ENCODE measurements at places on chromosomes 4 and X. TPM values are rescaled to one million over a fixed set of nuclear protein-coding genes. Genes with fewer than 3 reads are reported as not detected.

Gene USP27X
- polyA plus RNA-seq, result 1.7 TPM

Gene XPNPEP2
- polyA plus RNA-seq, result 0.22 TPM

Gene SERTM2
- not detected for polyA plus RNA-seq

Gene MAGEB2
- not detected for polyA plus RNA-seq

Gene ATP1B4
- not detected for polyA plus RNA-seq

Gene FANCB
- polyA plus RNA-seq, result 0.13 TPM

Gene CXCL11
- polyA plus RNA-seq, result not detected

Gene SYNPO2
- polyA plus RNA-seq, result 27.5 TPM

Gene RAI2
- 18.7 TPM for polyA plus RNA-seq

Gene MSANTD1
- 1.2 TPM for polyA plus RNA-seq

Gene SUPT20HL1
- not detected for polyA plus RNA-seq

DNA sequence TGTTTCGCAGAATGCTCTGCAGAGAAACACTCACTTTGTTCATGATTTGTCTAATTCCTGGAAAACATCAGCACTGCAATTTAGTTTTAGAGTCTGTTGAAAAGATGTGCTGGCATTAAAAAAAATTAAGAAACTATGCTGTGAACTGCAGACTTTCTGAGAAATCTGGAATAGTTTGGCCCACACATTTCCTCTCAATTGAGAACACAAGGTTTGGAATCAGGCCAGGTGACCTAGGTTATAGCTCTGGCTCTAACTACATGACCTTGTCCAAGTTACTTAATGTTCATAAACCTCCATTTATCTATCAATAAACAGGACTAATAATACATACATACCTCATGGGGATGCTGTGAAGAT, 61.4 kb upstream of the ENPEP start:
- DNase-seq, result no peak

GRCh38 chrX:81874807-81875206, 672.9 kb downstream of the SH3BGRL start:
- no peak for DNase-seq

DNA sequence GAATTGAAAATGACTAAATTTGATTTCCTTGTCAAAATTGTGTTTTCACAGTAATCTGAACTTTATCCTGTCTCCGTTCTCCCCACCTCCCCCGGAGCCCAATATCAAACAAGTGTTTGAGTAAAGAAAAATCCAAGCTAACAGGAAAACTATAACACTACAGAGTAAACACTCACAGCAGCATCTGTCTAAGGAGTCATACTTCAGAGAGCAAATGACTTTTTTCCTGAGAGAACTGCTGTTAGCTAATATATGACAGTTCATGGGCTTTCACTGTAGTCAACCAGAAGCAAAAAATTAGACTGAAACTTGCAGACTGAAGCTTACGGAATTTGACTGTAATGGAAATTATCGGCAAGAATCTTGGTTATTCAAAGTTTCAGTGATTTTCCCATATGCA, 321.7 kb downstream of the ANKRD50 start:
- no peak for DNase-seq

DNA sequence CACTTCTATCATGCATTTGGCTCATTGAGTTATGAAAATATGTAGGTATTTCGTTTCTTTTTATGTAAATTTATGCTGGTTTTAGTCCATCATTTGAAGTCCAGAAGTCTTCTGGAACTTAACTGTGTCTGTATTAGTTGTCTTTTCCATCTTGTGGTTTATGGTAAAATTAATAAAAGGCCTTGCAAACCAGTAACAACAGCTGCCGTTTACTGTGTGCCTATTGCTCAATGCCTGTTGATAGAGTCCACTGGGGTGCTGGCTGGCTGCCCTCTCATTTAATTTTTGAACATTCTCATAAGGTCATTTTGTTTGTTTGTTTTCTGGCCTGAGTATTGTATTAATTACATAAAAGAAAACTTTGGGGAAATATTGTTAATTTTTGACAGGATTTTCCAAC, 98.0 kb downstream of the NAA11 start:
- DNase-seq, result peak; percentile 22

GRCh38 chr4:107330916-107331315, 294.8 kb upstream of the DKK2 start:
- no peak for DNase-seq

GRCh38 chrX:1909419-1910206, 294.8 kb downstream of the ASMT start:
- no peak for DNase-seq

GRCh38 chrX:136907621-136908020, 27.1 kb upstream of the RBMX start:
- no peak for DNase-seq

GRCh38 chr4:103757631-103758030, 37.8 kb upstream of the TACR3 start:
- DNase-seq, result no peak

DNA sequence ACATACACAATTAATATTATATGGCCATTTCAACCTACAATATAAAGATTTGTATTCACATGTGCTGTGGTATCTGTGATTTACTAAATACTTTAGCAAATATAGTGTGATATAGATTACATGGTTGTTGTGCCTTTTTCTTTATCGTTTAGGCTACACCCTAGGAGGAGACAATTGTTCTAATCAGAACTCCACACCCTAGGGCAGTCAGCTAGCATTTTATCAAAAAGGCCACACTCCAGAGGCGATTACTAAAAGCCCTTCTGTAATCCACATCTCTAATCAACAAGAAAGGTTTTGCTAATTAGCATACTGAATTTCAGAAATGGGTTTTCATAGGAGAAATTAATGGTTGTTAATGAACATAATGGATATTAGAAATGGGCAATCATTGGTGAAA, 319.5 kb upstream of the NOCT start:
- no peak for DNase-seq

DNA sequence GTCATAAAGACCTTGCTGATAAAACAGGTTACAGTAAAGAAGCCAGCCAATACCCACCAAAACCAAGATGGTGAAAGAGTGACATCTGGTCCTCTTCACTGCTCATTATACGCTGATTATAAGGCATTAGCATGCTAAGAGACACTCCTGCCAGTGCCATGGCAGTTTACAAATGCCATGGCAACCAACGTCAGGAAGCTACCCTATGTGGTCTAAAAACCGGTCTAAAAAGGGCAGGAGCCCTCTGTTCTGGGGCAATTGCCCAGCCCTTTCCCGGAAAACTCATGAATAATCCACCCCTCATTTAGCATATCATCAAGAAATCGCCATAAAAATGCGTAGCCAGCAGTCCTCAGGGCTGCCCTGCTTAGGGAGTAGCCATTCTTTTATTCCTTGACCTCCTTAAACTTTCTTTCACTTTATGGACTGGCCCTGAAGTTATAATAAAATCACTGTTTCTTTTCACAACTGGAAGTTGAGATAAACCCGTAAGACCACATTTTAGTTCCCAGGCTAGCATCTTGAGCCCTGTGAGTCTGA, 260.5 kb upstream of the FAT1 start:
- DNase-seq, result no peak

- no peak for DNase-seq
Measured at GRCh38 chr4:42655269-42655637, 1.7 kb downstream of the ATP8A1 start.

GRCh38 chrX:28180096-28180495, 198.8 kb upstream of the DCAF8L1 start:
- no peak for DNase-seq

DNA sequence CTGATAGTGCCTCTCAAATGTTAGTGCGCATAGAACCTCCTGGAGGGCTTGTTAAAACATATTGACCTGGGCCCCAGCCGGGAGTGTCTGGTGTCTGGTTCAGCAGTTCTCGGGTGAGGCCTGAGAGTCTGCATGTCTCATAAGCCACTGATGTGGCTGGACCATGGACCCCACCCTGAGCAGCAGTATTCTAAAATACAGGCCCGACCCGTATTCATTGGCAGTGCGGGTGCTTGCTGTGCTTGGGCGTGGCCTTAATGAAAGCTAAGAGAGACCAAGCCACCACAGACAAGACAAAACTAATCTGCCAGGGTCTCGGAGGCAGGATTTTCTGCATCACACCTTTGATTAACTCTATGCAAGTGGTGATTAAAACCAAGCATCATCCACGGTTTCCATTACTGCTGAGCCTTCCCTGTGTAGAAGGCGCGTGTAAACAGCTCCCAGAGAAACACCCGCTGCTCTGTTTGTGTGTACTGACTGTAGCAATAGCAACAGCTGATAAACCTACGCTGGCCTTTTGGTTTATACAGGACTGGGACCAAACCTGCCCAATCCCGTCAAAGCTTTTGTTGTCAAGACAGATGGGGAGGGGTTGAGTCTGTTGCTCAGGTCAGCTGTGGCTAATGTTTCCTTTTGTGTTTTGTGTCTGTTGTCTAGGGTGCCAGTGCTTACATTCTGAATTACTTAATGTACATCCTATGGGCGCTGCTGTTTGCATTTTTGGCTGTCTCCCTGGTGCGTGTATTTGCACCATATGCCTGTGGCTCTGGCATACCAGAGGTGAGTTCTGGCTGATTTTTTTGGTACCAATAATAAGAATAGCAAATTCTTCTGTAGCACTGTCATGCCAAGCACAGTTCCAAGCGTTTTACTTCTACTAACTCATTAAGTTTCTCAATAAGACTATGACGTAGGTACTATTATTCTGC, 40.8 kb downstream of the CLCN4 start:
- DNase-seq, result peak; percentile 53

- DNase-seq, result no peak
Measured at GRCh38 chrX:7055386-7056137, 92.0 kb upstream of the STS start.

- no peak for DNase-seq
Measured at GRCh38 chr4:92514627-92515026, 210.9 kb downstream of the GRID2 start.

DNA sequence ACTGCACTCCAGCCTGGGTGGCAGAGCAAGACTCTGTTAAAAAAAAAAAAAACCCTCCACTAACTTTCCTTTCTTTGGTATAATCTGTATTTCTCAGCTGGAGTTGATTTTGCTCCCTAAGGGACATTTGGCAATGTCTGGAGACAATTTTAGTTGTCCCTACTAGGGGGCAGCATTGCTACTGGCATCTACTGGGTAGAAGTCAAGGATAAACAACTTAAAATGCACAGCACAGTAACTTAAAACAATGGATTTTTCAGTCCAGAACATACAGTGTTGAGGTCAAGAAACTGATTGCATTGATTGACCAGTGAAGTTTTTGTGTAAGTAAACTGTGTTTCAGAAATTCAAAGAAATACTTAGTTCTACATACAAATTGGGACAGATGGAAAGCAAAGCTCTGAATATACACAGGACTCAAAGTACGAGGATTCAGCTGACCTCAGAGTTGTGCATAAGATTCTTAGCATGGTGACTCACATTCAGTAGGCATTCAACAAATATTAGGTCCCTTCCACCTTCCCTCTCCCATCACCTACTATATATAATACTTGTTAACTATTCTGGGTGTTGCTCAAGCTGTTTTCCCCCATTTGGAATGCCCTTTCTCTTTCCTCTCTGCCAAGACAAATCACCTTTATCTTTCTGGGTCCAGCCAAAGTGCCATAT, 8.8 kb downstream of the DDX53 start:
- no peak for DNase-seq

- DNase-seq, result no peak
Measured at GRCh38 chrX:104522386-104522785, 43.6 kb upstream of the IL1RAPL2 start.

DNA sequence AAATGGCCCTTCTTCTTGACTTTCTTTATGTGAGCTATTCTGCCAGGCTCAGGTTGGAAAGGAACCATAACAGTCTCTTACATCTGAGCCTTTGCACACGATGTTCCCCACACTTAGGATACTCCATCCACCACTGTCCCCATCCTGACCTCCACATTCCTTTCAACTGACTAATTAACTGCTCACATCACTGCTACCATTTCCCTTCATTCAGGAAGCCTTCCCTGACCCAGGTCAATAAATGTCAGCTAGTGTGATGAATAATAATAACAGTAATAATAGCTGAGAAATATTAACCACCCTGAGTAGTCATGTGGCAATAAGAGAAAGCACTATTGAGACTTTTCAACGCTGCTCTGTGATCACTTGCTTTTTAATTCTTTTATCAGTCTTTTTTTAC, 291.7 kb downstream of the KCNIP4 start:
- DNase-seq, result no peak

DNA sequence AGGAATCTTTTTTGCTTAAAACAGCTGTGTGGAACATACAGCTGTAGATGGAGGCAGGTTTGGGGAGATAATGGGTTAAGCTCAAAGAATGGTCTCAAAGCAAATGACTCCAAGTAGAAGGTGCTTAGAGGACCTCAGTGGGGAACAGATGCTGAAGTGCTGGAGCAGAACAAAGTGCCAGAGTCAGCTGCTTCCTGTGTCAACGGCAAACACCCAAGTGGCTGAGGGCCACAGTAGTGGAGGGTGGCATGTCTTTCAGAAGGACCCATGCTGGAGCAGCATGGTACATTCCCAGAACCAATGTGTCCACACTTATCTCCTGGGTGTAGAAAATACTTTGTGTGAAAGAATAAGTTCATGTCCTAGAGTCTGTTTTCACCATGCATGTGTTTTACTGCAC, 197.5 kb downstream of the CCNG2 start:
- no peak for DNase-seq

GRCh38 chrX:131609480-131609879, 65.6 kb downstream of the OR13H1 start:
- DNase-seq, result no peak

DNA sequence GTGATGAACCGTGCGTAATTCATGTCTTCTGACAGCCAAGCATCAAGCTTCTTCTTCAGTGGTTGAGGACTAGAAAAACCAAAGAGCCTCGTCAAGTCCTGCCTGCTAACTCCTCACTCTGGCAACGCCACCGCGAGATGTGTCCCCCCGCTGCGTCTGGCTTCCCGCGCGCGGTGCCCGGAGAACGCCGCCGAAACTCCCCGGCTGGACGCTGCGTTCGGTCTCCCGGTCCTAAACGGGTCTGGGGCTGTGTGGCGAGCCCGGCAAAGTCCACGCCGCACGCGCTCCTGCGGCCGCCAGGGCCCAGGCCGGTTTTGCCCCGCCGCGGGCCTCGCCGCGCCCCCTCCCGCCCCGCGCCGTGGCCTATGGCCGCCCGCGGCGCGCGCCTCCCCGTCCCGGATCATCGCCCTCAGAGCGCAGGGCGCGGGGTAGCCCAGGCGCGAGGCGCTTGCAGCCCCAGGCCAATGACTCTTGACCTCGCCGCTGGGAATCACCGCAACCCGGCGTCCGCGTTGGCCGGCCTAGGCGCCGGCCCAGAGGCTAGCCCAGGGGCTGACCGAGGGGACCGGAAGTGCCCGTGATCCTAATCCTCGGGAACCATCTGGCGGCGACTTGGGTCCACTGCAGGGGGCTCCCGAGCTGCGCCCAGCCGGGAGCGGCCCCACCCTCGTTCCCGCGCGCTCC, at the start of gene AADAT:
Gene AADAT, minus strand, starts transcription at position 289 of the 684 bp plus-strand sequence. Its CDS starts 266 bp downstream, at position 23.
- DNase-seq, result peak; percentile 74

- no peak for DNase-seq
Measured at GRCh38 chrX:154317391-154317995, 21.9 kb downstream of the TKTL1 start.

DNA sequence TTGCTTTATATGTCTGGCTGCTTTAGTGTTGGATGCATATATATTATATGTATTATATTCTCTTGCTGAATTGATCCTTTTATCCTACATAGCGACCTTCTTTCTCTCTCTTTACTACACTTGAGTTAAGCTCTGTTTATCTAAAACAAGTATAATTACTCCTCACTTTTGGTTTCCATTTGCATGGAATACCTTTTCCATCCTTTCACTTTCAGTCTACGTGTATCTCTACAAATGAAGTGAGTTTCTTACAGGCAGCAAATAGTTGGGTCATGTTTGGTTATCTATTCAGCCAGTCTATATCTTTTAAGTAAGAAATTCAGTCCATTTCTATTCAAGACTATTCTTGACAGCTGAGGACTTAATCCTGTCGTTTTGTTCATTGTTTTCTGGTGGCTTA, 167.5 kb upstream of the USP38 start:
- DNase-seq, result no peak
